H1 (cell line): ENCODE measurements at places on chromosomes 13 and 19.

DNA sequence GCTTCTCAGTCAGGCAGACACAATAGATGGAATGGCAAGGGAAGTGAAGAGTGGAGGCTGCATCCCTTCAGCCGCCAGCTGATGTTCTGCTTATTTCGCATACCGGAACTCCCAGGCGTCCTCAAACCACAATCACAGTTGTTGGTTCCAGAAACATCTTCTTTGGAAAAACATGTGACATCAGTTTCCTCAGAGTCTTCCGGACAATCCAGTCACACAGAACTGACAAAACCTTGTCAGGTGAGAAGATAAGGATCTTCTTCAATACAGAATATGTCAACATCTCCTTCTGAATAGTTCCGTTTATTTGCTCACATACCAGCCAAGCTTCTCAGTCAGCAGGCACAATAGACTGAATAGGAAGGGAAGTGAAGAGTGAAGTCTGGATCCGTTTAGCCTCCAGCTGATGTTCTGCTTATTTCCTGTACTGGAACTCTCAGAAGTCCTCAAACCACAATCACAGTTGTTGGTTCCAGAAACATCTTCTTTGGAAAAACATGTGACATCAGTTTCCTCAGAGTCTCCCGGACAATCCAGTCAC lies 45.1 kb upstream of the CEACAM21 start:
- no peak for DNase-seq

- DNase-seq: no peak
Measured at GRCh38 chr13:21075379-21076249, 14.2 kb upstream of the LATS2 start.

DNA sequence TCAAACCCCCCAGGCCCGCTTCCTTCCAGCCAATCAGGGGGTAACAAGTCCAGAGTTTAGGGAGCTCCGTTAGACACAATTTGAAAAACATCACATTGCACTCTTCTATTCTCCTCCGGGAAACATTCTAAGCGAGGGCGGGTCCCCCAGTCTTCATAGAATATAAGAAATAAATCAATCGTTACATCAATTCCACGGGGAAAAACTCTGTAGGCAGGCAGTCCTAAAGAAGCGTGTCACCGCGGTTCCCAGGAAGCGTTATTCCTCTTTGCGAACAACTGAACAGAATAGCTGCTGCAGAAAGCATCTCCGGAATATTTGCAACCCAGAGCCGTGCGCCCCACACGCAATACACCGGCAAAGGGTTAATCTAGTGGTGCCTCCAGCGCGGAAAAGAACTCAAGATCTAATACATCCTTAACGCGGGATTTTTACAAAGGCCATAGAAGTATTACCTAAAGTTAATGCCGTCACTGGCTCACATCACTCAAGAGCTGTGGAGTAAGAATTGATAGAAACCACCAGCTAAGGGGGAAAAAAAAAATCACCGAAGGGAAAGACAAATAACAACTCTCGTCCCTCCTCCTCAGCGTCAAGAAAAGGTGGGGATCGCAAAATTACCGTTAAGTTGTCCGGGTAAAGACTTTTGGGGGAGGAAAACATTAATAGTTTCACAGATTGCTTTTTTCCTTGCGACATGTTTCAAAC lies 65.1 kb downstream of the KCNRG start:
- no peak for DNase-seq

DNA sequence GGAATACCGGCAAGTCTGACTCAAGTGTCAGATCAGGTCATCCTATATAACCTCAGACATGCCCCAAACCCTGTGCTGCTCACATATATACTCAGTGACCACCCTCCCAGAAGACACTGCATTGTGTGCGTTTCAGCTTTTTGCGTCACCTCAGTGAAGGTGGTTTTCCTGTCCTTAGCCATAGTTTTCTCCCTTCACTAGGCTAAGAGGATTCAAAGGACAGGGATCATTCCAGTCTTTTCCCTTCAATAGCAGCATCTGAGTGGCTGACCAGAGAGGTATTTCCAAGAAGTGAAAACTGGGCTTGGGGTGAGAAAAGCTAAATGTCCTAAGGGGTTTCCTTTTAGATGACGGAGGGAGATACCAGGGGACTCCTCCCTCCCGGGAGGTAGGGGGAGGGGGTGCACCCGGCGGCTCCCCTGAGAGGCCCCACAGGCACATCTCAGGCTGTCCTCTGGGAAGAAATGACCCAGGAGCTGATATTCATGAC lies 12.7 kb upstream of the OR10H1 start:
- DNase-seq: no peak

- no peak for DNase-seq
Measured at GRCh38 chr13:29845440-29846056, 4.9 kb downstream of the UBL3 start.

- DNase-seq: no peak
Measured at GRCh38 chr19:56692206-56692895, 20.8 kb upstream of the ZNF835 start.

DNA sequence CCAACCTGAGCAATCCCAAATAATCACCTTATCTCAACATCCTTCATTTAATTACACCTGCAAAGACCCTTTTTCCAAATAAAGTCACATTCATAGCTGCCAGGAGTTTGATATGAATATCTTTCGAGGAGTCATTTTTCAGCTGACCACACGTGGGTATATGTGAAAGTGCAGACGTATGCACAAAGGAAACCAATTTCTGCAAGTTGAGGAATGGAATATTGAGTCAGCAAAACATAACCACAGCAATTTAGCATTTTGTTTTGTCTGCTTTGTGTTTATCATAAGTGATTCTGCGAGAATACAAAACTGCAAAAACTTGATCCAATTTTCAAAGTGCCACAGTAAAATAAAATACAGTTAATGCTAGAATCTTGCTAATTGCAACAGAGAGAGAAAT lies 295.9 kb downstream of the SUCLA2 start:
- DNase-seq: no peak

GRCh38 chr13:52712385-52712784 lies 27.2 kb downstream of the CNMD start:
- DNase-seq: no peak

DNA sequence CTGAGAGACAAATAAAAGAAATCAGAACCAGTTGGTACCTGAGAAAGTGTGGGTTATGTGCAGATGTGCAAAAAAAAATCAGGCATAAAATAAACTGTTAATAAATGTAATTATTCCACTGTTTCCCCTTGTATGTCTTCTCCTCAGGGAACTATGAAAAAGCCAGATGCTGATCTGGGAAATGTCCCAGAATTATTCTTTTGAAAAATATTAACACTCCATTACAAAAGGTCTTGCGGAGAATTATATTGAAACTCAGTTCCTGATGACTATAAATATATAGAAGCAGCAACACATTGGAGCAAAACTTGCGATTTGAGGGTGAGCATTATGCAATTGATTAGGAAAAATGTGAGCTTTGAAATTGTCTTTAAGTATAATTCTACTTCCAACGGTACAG lies 433.3 kb upstream of the KLF12 start:
- DNase-seq: no peak

- no peak for DNase-seq
Measured at GRCh38 chr13:37486171-37486681, 112.3 kb downstream of the POSTN start.

GRCh38 chr19:13181747-13182388 lies 31.7 kb downstream of the IER2 start:
- DNase-seq: no peak

DNA sequence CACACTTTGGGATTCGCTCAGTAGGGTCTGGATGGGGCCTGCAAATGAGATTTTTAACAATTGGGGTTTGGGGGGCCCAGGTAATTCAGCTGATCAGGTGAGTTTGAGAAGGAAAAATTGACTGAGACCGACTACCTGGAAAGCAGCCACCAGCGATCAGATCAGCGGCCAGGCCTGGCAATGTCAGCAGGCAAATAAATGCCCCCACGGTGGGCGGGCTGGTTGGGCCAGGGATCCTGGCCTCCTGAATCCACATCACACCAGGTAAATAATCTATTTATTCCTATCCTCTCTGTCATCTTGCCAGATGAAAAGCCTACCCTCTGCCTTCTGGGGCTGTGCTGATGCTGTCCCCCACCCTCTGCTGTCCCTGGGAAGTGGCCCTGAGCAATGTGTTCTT lies 9.4 kb downstream of the NAPA start:
- DNase-seq: no peak

- no peak for DNase-seq
Measured at GRCh38 chr19:34254698-34255432, 511 bp downstream of the GARRE1 start.

GRCh38 chr19:31255831-31256592 lies 93.2 kb downstream of the TSHZ3 start:
- peak; percentile 33 for DNase-seq

DNA sequence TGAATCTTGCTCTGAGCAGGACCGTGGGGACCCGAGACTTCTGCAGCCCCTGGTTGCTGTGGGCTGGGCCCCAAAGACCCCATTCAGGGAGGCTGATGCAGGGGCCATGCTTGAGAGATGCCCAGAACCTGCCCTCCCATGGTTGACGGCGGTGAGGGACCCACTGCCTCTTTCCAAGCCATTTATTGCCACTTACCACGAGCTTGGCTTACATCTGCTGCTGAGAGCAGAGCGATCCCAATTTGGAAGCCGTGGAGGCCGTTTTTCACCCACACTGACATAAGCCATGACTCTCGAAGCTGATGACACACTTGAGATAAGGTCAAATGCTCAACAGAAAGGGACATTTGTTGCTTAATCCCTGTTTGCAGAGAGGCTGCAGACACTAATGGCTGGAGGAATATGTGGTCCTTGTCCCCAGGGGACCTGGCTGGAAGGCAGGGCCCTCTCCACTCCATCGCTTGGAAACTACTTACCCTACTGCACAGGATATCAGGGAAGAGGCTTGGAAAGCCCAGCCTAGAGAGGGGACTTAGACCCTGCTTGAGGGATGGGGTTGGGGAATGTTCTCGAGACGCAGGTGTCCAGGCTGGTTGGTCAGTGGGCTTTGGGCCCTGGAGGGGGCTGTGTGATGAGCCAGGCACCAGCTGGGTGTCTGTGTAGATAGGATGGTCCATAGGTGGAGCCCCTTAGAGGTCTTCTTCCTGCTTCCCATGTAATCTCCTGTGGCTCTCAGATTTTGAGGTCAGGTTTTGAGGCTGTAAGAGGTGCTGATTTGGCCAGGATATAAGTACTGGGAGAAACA lies 15.3 kb downstream of the ZNF536 start:
- DNase-seq: peak; percentile 28

DNA sequence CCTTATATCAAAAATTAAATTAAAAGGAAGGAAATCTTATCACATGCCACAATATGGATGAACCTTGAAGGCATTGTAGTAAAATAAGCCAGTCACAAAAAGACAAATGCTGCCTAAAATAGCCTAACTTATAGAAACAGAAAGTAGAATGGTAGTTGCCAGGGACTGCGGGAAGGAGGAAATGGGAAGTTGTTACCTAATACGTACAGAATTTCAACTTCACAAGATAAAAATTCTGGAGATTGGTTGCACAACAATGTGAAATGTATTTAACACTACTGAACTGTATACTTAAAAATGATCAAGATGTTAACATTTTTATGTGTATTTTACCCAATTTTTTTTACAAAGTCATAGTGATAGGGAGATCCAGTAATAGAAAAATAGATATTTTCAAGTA lies 10.2 kb upstream of the N4BP2L2 start:
- no peak for DNase-seq

DNA sequence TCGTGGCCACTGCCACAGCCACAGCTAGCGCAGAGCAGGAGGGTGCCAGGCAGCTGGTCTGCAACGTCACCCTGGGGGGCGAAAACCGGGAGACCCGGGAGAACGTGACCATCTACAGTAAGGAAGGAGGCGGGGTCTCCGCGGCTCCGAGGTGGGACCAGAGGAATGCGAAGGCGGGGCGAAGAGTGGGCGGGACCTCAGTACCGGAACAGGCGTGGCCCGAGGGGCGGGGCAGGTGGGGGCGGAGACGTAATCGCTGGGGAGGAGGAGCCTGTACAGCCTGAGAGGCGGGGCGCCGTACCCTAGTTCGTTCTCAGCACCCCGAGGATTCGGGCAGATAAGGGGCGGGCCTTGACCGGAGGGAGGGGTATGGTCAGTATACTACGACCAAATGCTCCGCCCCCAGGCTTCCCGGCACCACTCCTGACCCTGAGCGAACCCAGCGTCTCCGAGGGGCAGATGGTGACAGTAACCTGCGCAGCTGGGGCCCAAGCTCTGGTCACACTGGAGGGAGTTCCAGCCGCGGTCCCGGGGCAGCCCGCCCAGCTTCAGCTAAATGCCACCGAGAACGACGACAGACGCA lies 2.5 kb downstream of the ICAM5 start:
- DNase-seq: peak; percentile 82

DNA sequence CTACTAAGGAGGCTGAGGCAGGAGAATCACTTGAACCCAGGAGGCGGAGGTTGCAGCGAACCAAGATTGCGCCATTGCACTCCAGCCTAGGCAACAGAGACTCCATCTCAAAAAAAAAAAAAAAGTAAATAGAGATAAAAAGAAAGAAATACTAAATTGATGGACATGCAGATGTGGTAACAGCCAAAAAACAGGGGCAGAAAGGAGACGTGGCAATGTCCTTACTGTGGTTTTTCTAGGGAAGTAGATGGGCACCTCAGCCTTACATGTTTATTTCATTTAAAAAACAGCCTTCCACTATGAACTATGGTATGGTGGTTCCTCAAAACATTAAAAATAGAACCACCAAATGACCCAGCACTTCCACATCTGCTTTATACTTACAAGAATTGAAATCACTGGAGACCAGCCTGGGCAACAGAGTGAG lies 6.5 kb upstream of the EIF3G start:
- DNase-seq: no peak

DNA sequence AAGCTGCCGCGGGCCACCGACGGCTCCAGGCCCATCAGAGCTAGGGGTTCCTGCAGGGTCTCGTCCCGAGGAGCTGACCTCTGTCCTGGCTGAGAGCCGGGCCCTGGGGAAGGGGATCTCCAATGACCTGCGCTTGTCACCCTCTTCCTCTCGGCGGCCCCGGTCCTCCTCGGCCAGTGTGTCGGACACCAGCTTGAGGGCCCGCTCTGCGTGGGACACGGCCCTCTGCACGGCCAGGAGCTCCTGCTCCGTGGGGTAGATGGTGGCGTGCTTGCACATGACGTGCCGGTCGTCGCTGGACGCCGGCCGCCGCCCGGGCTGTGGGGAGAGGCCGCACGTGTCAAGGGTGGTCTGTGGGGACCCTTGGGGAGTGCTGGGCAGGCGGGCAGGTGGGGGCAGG lies 32.7 kb upstream of the MATK start:
- no peak for DNase-seq

- DNase-seq: no peak
Measured at GRCh38 chr19:36152019-36152351, 262 bp downstream of the COX7A1 start.

GRCh38 chr13:32491028-32491427 lies 47.6 kb downstream of the N4BP2L2 start:
- DNase-seq: no peak

DNA sequence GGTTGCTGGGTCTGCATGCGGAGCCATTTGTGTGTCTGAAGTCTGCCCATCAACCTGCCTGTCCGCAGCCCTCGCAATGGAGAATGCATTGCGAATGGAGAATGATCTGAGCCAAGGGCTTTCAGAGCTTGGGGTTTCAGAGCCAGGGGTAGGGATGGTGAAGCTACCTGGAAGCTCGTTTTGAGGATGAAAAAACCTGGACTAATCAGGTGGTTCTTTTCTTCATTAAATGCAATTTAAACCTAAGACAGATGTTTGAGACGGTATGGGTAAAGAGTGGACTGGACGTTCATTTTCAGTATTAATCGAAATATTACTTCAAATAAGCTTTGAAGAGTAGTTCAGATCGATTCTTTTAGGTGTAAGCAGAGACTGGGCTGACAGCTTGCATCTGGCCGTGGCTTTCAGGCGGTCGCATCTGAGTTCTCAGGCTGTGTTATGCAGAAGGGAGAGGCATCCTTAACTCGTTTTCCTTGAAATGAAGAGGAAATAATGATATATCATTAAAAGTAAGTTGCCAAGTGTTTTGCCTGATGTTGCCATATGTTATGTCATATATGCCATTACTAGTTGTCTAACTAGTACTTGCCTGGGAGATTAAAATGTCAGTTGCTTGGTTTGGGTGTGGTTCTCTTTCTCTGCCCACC lies 801 bp downstream of the MCF2L start:
- no peak for DNase-seq
